ENCODE measurements at places on chromosomes 7 and 10.

DNA sequence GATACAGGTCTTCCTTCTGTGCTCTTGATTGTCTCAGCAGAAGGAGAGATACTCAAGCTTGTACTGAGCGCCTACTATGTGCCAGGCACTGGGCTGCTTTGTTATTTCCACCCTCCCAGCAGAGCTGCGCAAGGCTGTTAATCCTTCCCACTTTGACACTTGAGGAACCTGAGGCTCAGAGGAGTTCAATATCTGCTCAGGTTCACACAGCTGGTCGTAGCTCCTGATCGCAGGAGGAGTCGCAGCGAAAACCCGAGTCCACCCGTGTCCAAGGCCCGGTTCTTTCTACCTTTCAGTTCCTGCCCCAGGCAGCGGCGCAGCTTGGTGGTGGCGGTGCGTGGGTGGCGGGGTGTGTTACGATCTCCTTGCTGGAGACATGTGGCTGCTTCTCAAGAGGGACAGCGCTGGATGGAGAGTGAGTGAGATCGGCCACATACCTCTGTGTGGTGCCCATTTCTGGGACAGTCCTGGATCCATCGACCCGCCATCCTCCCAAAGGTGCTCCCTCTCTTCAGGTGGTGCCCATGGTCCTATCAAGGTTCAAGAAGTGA lies 26.5 kb upstream of the SAMD8 start:
- DNase-seq = no peak

DNA sequence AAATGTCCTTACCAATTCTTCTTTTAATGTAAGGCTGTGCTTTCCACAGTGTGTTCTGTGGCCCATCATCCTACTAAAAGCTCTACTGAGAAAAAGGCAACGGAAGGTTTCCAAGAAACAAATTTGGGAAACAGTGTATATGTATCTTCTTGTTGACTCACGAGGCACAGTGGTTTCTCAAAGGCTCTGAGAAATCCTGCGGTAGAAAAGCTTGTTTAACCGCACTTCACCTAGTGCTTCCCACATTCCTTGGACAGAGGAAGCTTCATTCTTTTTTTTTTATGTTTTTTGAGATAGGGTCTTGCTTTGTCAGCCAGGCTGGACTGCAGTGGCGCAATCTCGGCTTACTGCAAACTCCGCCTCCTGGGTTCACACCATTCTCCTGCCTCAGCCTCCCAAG lies 84.5 kb downstream of the TACC2 start:
- DNase-seq = no peak

DNA sequence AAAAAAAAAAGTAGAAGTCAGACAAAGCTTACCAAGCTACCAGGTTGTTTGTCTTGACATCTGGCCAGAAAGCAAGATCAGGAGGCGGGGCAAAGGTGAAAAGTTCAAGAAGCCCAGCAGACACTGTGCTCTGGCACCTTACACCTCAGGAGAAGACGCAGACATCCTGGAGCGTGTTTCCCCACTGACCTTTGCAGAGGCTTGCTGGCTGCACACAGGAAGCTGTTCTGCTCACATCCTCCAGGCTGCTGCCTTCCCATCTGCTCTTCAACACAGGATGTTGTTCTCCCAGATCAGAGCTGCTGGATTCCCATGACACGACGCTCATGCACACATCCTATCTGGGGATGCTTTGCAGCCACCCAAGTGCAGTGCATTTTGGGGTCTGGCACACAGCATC lies 174.4 kb upstream of the KIAA1217 start:
- no peak for DNase-seq

- DNase-seq = no peak
Measured at GRCh38 chr10:112426111-112426510, 20.6 kb downstream of the ZDHHC6 start.

DNA sequence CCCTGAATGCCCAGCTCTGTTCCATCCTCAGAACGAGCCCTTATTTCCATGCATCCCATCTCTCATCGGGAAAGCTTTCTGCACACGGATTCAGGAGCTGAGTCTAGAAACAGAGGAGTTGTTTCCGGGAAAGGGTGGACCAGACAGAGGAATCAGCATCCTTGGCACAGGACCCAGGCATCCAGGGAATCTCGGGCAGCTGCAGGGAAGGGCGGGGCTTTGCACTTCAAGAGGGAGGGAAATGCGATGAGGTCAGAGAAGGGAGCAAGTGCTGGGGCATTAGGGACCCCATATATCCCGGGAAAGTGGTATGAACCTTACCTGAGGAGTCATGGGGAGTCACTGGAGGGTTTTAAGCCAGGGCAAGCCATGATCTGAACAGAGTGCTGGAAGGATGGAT lies 68.5 kb downstream of the NPTX2 start:
- no peak for DNase-seq

- DNase-seq = no peak
Measured at GRCh38 chr10:71772832-71773220, 494 bp downstream of the VSIR start.
